ENCODE measurements at places on chromosomes 12 and 14.

DNA sequence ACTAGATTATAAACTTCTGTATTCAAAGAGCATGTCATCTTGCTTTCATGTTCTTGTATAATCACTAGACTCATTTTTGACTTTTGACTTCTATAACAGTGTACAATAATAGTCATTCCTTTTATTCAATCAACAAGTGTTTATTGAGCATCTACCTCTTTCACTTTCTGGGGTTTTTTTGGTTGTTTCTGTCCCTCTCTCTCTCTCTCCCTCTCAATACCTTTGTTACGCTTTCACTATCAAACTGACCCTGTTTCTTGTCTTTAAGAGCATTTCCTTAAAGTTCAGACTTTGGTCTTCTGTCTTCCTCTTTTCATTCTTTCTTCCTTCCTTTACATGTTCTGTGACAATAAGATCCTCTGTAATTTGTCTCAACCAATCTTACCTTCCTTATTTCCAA is 49.5 kb downstream of the GPR137C start:
- no peak for DNase-seq

- no peak for DNase-seq
Measured at GRCh38 chr12:2605301-2605700, 189.5 kb upstream of the FKBP4 start.

GRCh38 chr14:57205938-57206337 is 62.8 kb downstream of the EXOC5 start:
- no peak for DNase-seq

GRCh38 chr12:10501030-10501429 is 4.7 kb upstream of the EIF2S3B start:
- no peak for DNase-seq

GRCh38 chr14:63287666-63288483 is 30.9 kb downstream of the GPHB5 start:
- DNase-seq: no peak

DNA sequence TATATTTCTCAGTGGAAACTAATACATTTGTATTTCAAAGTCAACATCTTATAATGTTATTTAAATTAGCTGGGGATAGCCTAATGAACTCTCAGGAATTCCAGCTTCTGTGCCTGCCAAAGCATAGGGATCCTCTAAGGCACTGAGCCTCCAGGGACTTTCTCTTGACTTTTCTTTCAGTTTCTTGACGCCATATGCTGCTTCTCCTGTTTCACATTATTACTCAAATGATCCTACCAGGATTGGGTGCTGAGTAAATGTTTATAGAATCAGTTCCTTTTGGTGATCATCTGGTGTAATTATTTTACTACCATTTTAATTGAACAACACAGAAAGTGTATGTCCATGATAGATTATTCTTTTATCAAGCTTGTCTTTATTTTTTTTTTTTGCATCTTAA is 7.9 kb downstream of the METTL25 start:
- no peak for DNase-seq

DNA sequence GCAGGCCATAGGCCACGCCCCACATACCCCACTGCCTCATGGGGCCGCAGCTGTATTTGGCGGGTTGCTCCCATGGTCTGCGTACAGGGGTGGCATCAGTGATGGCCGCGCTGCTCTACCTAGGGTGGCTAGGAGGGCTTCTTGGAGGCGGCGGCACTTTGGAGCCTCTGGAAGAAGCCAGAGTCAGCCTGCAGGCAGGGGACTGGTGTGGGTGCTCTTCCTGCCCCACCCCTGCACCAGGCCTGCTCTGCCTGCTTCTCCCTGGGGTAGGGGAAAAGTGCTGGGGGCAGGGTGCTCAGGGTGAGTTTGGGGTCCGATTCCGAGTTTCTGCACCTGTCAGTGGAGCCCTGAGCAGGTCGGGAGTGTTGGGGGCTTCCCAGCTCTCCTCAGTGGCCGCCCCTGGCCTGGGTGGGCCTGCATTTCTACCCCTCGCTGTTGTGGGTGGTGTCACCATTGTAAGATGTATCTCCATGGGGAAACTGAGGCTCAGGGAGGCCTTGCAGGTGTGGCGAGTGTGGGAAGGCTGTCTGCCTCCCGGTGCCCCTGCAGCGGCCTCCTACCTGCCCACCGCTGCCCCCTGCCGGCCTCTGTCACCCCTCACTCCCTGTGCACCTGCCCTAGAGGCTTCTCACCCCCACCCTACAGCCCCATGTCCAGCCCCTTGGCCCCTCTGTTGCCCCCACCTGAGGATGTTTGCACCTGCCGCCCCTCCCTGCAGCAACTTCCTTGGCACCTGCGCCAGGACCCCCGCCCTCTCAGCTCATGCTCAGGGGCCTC is 5.5 kb downstream of the CEP170B start:
- peak; percentile 34 for DNase-seq

DNA sequence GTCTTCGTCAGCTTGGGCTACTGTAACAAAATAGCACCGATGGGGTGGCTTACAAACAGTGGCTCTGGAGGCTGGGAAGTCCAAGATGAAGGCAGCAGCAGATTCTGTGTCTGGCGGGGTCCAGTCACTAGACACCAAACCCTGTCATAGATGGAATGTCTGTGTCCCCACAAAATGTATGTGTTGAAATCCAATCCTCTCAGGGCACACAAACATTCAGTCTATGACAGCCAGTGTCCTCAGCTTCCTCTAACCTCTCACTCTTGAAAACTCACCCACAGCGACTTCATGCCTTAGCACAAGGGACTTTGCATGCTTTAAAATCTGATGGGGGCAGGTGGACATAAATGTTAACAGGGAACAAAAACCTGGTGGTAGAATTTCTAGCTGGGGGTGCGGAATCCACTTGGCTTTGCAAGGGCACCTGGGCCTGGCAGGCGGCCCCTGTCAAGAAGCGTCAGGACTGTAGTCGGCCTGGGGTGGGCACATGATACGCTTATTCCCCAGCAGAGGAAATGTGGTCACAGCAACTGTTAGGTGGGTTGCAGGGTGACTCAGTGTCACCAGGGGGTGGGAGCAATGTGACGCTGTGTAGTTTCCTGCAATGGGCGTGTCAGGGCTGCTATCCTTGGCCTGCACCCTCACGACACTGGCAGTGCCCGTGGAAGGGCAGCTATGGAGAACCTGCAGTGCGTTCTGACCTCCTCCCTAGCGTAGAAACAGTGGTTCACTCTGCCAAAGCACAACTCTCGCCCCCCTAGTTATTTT is 17.7 kb downstream of the RIN3 start:
- no peak for DNase-seq

DNA sequence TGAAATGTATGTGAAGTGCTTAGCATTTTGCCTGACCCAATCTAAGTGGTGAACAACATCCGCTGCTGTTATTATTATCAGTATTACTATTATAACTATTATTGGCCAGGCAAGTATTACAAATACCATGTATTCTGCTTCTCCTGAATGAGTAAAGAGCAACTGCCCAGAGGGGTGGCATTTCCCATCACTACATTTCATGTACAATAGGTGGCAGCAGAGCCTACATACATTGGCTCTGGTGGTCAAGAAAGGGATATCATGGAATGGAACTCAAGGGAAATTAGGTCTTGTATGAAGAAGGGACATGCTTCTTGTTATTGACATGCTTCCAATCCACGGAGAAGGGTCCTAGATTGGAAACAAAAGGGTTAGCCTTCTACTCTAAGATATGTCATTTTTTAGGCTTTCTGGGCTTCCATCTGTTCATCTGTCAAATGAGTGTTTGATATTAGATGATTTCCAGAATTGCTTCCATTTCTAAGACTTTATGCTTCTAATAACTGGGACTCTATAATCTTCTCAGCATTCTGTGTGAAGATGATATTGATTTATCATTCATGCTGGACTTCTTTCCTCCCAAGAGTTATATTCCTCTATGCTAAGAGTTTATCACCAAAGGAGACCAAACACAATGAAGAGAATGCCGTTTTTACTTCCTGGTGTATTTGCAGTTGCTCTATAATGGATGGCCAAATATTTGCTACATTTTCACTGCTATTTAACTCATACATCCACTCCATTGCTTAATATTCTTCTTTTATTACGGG is 239.1 kb downstream of the SSPN start:
- no peak for DNase-seq

- no peak for DNase-seq
Measured at GRCh38 chr14:91996948-91997371, 42.9 kb downstream of the TRIP11 start.

GRCh38 chr14:47269756-47270492 is 405.5 kb downstream of the MDGA2 start:
- DNase-seq: no peak

DNA sequence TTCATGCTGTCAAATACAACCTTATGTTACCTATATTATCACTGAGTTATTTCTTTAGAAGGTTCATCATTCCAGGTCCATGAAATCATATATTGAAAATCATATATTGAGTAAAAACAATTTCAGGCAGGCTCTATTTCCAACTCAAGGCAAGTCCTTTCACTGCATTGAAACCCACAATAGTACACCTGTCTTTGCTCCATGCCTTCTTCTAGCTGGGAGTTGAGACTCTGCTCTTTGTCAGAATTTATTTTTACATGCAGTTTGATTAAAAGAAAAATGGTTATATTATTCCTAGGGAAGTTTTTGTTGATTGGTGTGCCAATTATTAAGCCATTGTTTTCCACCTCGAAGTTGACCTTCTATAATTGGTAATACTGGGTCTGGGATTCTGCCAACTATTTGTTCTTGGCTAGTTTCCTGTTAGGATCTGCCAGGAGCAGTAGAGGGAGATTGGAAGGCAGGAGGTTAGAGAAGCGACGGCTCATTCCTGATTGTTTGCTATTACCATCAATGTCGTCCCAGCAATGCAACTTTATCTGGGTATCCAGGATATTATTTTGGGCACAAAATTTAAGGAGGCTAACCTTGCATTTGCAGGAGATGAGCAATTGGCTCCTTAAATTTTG is 79.5 kb upstream of the MIS18BP1 start:
- DNase-seq: no peak
